ENCODE measurements at places on chromosomes 4 and X.

DNA sequence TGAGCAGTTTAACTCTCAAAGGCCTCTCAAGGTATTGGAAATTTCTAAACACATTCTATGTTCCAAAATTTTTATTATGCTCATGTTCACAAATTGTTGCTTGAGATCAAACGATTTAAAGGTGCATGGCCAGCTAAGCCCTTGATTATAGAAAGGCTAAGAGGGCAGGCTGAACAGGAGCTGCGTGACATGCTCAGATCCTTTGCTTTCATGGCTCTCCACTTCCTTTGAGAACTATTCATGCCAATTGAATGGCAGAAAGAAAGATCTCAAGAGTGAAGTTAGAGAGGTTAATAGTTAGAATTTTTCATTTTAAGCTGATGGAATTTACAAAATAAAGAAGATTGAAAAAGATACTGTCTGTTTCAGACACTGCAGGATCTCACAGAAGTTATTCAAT is 594 bp downstream of the LRIT3 start:
- DNase-seq: no peak

GRCh38 chr4:70402762-70403161 is 5.0 kb downstream of the OPRPN start:
- DNase-seq: no peak

DNA sequence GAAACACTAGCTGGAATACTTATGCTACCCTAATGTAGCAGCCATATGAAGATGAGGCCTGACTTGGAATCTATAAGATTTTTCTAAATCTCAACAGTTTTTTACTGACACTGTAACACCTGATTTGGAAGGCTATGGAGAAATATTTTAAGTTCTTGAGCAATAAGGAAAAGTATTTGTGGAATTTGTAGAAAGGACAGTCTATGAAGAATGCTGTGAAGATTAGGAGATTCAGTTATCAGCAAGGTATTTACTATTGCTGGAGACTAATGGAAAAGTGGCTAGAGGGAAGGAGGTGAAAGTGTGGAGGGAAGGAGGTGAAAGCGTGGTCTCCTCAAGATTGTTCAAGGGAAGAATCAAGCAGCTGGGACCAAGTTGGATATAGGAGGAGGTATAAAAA is 190.0 kb upstream of the EMCN start:
- DNase-seq: no peak

- no peak for DNase-seq
Observed at GRCh38 chr4:101162990-101163380, 184.3 kb downstream of the PPP3CA start.

DNA sequence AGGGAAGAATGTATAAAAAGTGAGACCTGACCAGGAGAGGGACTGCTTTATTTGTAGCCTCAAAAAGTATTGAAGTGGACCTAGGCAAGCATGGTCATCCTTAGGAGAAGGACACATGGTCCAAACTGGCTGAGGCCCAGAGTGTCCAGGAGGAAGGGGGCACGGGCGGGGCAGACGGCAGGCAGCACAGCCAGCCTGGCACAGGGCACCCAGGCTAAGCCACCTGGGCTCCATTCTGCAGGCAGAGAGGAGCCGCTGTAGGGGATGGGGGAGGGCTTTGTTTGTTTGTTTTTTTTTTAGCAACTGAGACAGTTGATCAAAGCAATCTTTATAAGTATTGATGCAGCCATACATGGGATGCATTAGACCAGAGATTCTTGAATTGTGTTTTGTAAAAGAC is 188.6 kb downstream of the PRDM5 start:
- no peak for DNase-seq

DNA sequence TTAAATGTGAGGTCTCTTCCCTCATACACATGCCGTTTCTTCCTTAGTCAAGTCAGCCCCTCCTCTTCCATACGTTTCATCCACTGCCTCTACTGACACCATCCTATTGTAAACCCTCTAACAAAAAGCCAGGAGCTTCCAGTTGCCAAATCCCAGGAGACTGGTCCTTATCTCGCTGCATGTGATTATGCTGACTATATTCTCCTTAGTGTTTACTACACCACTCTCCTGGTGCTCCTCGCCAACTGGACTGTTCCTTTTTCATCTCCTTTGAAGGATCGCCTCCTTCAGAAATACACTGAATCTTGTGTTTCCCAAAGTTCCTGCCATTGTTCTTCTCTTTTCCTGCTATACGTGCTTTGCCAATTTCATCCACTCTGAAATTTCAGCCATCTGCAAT is 27.7 kb downstream of the MAML3 start:
- no peak for DNase-seq

GRCh38 chr4:7112656-7113055 is 44.8 kb upstream of the GRPEL1 start:
- DNase-seq: no peak

- no peak for DNase-seq
Observed at GRCh38 chr4:73139245-73139644, 69.7 kb upstream of the COX18 start.

- DNase-seq: no peak
Observed at GRCh38 chr4:20621476-20621875, 78.8 kb upstream of the PACRGL start.

DNA sequence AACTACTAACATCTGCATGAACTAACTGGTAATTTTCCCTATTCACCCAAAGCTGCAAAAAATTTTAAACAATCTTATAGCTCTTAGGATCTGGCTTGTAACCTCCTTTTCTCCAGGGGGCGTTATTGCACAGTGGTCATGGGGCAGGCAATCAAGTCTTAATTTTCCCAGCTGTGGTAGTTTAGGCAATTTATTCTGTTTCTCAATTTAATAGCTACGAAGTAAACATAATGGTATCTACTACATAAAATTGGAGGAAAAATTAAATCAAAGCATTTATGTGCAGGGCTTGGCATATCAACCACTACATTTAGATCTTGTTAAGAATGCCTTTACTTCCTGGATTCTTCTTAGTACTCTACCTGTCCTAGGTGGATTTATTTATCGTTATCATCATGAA is 137.4 kb upstream of the GUCY1A1 start:
- DNase-seq: no peak

DNA sequence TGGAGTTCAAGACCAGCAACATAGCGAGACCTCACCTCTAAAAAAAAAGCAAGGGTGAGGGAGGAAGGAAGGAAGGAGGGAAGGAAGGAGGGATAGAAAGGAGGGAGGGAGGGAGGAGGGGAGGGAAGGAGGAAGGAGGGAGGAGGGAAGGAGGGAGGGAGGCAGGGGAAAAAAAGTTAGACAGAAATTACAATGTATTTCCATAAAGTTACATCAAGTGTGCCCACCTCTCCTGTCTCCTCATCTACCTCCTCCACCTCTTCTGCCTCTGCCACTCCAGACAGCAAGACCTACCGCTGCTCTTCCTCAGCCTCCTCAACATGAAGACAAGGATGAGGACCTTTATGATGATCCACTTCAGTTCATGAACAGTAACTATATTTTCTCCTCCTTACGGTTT is 8.3 kb downstream of the LIN54 start:
- DNase-seq: no peak

- DNase-seq: no peak
Observed at GRCh38 chrX:102745857-102746584, 25.5 kb downstream of the GPRASP3 start.
